Renal cortex interstitium (tissue), 15 donors: ENCODE measurements at places on chromosomes 5 and 9.
A peak's percentile ranks its signal among the peaks of the same experiment; 100 is the strongest.

DNA sequence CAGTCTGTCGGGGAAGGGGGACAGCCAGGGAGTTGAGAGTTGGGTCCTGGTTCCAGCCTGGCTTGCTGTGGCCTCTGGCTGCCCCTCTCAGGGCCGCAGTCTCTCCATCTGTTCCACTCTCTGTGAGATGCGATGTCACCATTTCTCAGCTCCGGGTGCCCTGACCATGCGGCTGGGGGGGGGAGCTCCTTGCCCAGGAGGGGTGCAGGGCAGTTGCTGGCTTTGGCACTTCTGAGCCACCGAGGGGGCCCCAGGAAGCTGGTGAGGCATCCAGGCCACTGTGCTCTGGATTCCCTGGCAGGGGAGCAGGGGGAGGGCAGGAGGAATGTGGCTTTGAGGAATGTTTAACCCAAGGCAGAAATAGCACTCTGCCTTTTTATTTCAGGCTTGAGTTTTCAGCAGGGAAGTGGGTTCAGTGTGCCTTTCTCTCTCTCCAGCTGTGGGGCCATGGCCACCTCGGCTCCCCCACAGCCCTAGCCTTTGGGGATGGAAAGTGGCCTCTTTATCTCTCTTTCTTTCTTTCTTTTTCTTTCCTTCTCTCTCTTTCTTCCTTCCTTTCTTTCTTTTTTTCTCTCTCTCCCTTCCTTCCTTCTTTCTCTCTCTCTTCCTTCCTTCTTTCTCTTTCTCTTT, 11.0 kb downstream of the NCS1 start:
- DNase-seq: no peak

DNA sequence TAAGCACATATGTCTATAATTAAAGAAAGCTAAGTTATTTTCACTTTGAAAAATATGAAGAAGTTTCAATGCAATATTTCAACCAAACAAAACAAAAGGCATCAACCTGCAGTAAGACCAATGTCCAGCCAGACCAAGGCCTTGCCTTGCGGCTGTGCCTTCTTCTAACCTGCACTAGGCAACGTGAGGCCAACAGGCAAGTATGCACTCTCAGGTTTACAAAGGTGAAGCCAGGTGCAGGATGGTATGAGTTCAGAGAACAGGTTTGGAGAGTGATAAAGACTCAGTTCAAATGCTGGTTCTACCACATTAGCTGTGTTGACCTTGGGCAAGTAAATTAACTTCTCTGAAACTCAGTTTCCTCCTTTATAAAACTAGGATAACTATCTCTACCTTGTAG, 79.3 kb downstream of the KLHL3 start:
- no peak for DNase-seq

GRCh38 chr5:80403782-80404181, 4.1 kb upstream of the ZFYVE16 start:
- DNase-seq: no peak

- no peak for DNase-seq
Measured at GRCh38 chr5:112106878-112107277, 312.2 kb downstream of the EPB41L4A start.

DNA sequence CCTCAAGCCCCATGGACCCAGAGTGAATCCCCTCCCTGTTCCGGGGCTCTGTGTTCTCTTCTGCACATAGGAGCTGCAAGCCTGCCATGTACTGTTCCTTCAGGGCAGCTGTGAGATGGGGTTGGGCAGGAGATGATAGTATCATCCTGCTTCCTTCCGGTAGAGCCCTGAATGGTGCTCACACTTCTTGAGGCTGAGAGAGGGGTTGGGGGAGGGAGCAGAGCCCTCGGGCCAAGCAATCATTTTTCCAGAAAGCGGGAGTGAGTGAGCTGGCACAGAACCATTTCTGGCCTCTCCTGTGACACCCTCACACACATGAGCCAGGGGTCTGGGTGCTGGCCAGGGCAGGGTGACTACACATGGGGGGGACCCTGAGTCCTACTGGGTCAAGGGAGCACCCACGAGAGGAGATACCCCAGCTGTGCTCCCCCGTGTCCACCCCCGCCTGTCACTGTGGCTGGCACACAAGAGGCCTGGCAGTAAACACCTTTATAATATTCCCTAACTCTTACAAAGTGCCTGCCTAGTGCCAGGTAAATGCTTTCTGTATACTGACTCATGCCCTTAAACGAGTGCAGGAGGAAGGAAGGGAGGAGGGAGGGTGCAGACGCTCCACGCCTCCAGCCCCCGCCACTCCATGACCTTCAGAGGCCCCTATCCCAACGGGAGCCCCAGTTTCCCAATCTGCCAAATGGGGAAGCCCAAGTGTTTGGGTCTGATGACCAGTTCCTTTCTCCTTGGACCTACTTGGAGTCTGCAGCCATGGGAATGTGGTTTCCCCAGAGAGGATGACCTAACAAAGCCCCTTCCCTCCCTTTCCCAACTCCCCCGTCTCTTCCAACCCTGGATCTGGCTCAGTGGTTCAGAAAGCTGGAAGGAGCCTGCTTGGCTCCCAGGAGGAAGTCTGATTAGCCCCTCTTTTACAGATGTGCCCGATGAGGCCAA, 15.5 kb downstream of the AKNA start:
- no peak for DNase-seq

GRCh38 chr9:18002718-18003438, 424.0 kb downstream of the SH3GL2 start:
- DNase-seq: no peak

DNA sequence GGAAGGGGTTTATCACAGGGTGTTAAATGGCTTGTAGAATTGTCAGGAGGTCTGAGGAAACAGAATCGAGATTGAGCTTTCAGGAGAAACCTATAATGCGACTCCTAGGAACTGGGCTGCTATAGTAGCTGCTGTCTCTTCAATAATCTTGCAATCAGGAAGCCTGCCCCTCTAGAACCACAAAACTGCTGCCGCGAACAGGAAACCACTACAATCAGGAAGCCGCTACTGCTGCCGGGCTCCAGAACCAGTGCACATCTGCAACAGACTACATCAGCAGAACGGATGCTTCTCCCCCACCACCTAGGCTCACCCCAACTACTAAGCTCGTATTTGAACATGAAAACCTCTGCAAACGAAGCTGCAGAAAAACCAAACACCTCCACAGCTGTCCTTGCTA, 31.6 kb downstream of the TNFSF8 start:
- no peak for DNase-seq

DNA sequence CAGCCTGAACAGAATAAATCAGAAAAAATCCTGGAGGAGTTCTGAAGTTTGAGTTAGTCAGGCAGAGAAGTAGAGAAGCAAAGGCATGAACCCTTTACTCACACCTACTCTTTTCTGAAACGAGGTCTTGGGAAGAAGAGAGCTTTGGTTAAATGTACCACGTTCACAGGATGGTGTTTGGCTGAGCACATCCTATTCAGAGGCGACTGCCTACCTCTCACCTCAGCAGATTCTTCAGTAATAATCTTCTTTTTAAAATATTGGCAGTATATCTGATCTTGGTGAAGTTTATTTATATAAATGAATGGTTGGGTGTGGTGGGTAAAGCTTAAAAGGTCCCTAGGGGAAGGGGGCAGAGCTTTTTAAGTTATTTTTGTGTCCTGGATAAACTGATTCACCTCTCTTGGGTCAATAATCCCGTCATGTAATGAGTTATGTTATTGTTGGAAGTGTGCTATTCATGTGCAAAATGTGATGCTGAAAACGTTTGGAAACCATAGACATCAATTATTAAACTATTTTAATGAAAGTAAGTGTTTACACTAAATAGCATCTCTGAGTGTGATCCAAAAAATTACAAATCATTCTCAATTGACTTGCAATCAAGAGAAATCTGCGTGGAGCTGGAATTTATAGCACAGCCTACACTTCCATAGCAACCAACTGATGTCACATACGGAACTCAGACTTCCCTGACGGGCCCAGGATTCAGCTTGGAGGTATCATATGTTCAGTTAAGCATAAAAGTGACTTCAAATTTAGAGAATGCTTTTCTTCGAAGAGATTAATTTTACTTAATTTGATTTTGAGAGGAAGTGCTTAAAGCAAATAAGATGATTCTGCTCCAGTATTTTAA, 94.3 kb upstream of the EQTN start:
- DNase-seq: no peak

- DNase-seq: no peak
Measured at GRCh38 chr9:121601194-121601593, 50.2 kb upstream of the DAB2IP start.

DNA sequence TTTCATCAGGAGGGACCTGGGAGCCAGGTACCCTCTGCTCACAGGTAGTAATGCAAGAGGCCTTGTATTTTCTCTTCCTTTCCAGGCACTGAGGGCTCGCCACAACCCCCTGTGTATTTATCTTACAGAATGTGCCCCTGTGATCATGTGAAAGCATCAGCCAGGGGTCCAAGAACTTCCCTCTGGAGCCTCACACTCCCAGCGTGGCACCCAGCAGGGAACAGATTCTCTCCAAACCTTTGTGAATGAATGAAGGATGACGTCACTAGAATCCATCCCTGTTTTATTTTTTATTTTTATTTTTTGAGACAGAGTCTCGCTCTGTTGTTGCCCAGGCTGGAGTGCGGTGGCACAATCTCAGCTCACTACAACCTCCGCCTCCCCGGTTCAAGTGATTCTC, 107.3 kb upstream of the IER5L start:
- no peak for DNase-seq

GRCh38 chr5:132010645-132010988, 841 bp downstream of the ACSL6 start:
- DNase-seq: no peak

GRCh38 chr9:79812507-79813257, 240.9 kb downstream of the TLE4 start:
- no peak for DNase-seq

GRCh38 chr5:39427229-39427628, 2.4 kb upstream of the DAB2 start:
- no peak for DNase-seq

DNA sequence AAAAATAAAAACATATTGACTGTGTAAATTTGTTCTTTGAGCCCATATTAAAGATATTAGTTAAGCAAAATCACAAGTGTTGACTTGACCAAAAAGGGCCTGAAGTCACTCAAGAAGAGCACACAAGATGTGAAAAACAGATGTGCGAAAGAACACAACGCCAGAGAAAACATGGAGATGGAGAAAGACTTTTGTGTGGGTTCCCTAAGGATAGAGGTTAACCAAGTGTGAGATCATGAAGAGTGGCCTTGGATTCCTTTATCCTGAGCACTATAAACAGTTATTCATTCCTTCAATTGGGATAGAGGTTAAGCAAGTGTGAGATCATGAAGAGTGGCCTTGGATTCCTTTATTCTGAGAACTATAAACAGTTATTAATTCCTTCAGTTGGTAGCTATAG, 361.8 kb downstream of the CDH18 start:
- no peak for DNase-seq

- DNase-seq: no peak
Measured at GRCh38 chr5:66252849-66253248, 108.7 kb downstream of the SREK1 start.

DNA sequence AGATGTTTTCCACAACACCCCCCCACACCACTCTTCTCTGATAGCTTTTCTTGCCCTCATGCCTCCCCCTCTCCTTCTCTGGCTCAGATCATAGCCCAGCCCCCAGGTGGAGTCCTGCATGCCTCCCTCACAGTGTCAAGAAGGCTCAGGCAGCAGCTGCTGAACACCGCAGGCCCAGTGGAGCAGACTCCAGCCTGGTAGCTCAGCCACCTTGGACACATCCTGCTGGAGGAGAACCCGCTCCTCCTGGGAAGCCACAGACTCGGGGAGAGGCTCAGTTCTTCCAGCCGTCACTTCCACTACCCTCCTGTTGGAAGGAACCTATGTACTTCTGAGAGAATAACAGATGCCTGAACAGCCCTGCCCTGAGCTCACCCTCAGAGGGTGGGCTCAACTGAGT, 143.4 kb downstream of the SPOCK1 start:
- no peak for DNase-seq

GRCh38 chr5:83378624-83379289, 92.8 kb upstream of the VCAN start:
- no peak for DNase-seq

GRCh38 chr5:15748266-15748665, 248.3 kb downstream of the FBXL7 start:
- no peak for DNase-seq

GRCh38 chr9:36738318-36738976, 165.8 kb downstream of the MELK start:
- DNase-seq: no peak

- DNase-seq: no peak
Measured at GRCh38 chr9:121700832-121701419, 49.5 kb downstream of the DAB2IP start.

GRCh38 chr5:57887851-57888621, 405.4 kb upstream of the ACTBL2 start:
- DNase-seq: peak; percentile 59

DNA sequence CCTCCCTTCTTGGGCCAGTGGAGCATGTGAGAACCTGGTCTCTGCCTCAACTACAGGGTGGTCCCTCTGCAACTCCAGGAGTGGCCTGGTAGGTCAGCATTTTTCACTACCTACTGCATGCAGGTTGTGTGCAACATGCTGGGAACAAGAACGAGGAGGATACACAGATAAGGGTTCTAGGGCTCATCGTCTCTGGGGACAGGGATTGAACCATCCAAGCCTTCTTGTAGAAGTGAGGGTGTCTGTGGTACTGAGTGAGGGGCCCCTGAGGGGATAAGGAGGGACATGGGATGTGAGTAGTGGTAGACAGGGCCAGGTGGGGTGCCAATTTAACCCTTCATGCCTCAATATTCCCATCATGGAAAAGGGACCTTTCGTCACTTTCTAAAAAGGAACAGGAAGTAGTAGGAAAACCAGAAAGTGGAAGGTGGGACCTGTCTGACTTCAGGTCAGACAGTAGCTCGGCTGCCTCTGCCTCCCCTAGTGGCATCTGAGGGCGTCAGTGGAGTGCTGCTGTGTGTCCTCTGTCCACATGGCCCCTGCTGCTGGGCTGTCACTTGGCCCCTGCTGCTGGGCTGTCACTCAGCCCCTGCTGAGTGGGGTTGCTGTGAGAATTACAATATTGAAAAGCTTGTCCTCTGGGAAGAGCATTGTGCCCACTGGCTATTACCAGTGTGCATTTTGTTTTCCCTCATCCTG, 48.6 kb upstream of the RNU6ATAC start:
- no peak for DNase-seq

GRCh38 chr9:113842086-113842485, 34.0 kb upstream of the ZNF618 start:
- no peak for DNase-seq

DNA sequence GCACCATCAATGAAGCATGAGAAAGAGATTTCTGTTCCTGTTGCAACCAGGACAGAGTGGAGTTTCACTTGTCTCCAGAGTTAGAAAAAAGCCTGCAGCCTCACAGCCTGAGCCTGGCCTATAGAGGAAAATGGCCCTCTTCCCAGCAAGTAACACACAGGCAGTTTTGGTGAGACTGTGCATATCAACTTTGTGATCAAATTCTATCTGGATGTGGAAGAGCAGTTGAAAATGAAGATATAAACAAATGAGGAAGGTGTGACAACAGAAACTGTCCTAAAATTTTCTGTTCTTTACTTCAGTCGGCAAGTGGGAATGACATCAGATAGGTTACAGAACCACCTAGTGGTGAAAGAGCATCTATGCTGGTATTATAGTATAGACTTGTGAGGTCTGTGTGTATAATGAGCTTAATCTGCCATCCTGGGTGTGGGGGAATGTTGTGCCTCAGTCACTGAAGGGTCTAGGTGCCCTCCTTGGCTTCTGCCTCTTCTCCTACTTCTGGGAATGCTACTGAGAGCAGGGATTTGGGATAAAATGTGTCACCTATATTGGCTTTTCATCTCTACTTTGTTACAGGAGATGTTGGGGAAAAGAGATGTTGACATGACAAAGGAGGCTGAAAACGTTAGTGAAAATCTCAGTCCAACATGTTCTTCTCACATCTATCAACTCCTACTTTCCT, 28.2 kb downstream of the YIPF5 start:
- no peak for DNase-seq
